Stimulated activated CD8-positive, alpha-beta memory T cell treated with anti-CD3 and anti-CD28 coated beads, Interleukin-7, amount 100 ng/mL, for 1 hour (primary cell): ENCODE measurements at places on chromosomes 4 and X.

- DNase-seq = no peak
Observed at GRCh38 chrX:72382202-72382595, 76.5 kb upstream of the CITED1 start.

GRCh38 chr4:188246488-188246887, 107.2 kb downstream of the TRIML1 start:
- DNase-seq = no peak

- DNase-seq = no peak
Observed at GRCh38 chrX:125507119-125507518, 187.4 kb downstream of the TEX13C start.

- no peak for DNase-seq
Observed at GRCh38 chrX:71109051-71109450, 2.3 kb downstream of the IL2RG start.

- DNase-seq = no peak
Observed at GRCh38 chr4:144989306-144989705, 108.7 kb downstream of the ANAPC10 start.

DNA sequence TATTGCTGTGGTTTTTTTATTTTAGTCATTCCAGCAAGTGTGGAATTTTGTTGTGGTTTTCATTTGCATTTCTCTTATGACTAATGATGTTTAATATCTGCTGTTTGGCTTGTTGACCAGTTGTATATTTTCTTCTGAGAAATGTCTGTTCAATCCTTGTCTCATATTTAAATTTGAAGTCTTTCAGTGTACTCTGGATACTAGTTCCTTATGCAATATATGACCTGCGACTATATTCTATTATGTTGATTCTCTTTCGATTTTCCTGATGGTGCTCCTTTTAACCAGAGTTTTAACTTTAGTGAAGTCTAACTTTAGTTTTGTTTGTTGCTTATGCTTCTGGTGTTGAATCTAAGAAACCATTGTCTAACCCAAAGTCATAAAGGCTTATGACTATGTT, 1528.0 kb downstream of the TECRL start:
- no peak for DNase-seq

DNA sequence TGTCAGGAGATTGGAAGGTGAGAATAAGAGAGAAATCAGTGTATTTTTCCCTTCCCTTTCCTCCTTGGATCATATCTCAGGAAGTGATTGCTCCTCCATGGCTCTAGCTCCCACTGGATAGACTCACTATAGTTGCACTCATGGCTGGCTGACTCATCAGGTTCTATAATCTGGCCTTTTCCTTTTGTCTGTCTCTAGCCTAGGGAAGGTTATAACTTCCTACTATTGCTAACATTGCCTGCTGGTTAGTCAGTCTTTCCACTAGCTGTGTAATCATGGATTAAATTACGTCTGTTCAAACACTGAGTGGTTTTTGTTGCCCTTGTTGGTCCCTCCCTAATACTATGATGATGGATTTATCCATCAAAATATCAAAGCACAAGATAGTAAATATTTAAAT, 195.5 kb upstream of the VEGFC start:
- DNase-seq = no peak

GRCh38 chr4:101153653-101154052, 193.7 kb downstream of the PPP3CA start:
- DNase-seq = no peak

DNA sequence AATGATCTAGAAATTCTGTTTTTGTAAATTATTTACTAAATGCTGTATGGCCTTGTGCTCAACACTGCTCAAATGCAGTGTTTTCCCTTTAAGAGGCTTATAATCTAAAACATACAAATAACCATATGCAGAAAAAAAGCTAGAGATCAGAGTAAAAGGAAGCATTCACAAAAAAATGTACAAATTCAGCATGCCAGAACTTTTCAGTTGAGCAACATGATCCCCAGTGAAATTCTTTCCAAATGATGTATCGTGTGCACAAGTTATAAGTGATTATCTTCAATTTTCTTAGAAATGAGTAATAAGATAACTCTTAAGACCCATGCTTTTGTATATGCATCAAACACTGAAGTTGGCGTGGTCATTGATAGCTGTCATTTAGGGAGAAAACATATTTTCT, 5.0 kb downstream of the GPC3 start:
- DNase-seq = no peak

DNA sequence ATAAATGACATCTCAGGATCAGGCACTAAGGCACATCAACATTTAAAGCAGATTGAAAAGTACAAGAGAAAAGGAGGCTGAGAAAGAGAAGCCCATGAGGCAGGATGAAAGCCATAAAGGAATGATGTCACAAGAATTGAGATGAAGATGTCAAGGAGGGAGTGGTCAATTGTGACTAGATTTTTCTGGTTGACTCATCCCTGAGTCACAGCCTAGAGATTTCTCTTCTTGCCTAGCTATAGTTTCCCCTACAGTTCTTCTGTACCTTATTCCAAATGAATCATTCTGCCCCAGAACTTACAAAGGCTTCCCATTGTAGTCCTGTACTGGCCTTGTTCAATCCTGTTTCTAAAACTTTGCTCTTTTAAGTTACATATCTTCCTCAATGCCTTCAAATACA, 3.4 kb upstream of the USP53 start:
- no peak for DNase-seq

DNA sequence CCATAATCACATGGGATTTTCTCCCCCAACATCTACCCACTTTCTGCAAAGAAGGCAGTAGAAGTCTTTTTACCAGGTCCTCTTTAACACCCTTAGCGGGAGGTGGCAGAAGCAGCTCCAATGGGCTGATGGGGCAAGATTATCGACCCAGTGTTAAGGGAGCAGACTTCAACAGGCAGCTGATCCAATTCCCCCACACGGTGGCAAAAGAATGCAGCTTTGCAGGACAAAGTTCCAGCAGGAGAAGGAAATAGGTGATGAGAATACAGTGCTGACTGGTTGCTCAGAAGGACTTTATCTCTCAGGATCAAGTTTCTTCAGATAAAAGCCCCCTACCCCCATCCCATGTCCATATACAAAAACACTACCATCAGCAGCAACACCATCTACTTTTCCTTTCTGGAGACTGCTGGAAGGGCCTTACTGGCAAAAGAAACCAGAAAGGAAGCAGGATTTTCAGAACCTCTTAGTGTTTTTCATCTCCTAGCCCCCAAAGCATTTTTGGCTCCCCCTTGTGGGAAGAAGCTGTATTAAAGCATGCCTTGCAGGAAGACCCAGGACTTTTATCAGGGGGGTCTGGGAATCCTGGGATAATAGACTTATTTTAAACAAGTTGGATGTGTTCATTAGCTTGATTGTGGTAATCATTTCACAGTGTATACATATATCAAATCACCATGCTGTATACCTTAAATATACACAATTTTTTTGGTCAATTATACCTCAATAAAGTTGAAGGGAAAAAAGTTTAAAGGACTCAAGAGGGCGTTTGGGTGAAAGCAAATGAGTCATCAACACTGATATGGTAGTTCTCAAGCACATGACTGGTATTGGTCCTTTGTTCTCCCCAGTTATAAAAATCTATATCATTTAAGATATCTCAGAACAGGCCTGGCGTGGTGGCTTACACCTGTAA, 146.4 kb downstream of the GPC3 start:
- no peak for DNase-seq

DNA sequence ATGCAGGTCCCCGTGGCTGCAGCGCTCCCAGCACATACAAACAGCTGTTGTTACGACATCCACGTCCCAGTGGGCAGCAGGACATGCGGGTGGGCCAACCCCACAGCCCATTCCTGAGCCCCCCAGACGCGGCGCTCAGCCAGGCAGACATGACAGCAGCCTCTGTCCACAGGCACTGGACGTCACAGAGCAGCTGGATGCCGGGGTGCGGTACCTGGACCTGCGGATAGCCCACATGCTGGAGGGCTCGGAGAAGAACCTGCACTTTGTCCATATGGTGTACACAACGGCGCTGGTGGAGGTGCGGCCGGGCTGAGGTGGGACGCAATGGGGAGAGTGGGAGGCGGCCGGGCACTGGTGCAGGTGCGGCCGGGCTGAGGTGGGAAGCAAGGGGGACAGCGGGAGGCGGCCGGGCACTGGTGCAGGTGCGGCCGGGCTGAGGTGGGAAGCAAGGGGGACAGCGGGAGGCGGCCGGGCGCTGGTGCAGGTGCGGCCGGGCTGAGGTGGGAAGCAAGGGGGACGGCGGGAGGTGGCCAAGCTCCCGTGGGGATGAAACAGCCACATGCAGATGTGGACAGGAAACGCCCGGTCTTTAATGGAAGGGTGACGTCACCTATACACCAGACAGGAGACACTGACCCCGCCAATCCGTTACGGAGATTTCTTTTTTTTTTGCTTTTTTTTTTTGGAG, 9.4 kb downstream of the PLCXD1 start:
- no peak for DNase-seq

DNA sequence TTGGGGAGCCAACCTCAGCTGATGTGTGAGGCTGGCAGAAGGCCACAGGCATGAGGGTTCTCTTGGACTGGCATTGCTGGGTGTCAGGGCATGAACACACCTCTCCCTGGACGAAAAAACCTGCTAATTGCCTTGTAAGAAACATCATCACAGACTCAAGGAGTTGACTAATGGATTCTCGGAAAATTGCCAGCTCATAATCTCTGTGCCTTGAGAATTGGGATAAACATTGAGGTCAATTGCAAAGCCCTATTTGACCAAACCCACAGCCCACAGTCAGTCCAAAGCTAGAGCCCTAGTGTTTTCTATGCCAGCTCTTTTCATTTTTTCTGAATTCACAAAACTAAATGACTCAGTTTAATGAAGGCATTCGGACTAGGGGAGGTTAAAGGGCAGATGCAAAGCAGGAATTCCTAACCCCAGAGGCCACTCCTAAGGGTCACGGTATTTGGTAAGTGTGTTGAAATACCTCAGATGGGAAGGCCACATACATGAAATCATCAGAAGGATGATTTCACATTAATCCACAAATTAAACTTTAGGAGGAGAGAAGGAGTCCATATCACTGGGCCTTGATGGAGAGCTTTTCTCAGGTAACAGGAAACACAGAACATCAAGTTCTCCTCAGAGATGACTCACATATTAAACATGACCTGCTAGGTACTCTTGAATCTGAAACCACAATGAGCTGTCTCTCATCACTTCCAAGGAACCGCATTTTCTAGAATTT, 39.0 kb upstream of the RASL11B start:
- DNase-seq = no peak
